ENCODE measurements at places on chromosomes 16 and 17.
A peak's percentile ranks its signal among the peaks of the same experiment; 100 is the strongest.

DNA sequence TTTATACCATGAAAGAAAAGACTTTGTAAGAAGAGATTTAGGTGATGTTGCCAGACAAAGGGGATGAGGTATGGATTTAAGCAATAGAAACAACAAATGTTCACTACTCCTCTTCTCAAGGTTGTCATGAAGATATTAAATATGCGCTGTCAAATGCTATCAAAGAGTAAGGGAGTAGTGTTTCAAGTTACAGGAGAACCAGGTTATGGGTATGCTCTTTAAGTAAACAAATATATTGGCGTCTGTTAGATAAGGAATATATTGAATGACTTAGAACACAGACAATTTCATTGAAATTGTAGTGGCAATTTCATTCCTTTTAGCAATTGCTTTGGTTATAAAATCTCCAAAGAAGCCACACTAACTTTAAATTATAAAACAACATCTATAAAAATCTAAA, 229.0 kb downstream of the FTO start:
- DNase-seq, result no peak

DNA sequence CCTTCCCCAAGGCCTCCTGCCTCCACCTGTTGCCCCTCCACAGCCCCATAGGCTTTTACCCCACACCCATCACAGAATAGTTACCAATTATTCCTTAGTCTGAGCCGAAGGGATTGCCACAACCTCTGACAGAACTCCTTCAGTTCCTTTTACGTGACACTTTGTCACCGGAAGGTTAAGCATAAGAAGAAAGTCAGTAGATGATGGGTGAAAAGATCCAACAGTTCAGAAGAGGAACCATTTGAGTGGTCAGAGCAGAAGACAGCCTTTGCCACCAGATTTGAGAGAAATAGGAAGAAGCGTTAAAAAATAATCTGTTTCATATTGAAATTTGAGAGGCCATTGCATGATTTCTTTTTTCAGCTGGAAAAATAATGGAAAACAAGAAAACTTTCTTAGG, 1.2 kb downstream of the SRR start:
- DNase-seq, result no peak

- no peak for DNase-seq
Measured at GRCh38 chr16:56861092-56861610, 3.9 kb upstream of the SLC12A3 start.

- peak; percentile 96 for DNase-seq
Measured at GRCh38 chr17:16584273-16584995, 15.4 kb upstream of the ZNF287 start.

DNA sequence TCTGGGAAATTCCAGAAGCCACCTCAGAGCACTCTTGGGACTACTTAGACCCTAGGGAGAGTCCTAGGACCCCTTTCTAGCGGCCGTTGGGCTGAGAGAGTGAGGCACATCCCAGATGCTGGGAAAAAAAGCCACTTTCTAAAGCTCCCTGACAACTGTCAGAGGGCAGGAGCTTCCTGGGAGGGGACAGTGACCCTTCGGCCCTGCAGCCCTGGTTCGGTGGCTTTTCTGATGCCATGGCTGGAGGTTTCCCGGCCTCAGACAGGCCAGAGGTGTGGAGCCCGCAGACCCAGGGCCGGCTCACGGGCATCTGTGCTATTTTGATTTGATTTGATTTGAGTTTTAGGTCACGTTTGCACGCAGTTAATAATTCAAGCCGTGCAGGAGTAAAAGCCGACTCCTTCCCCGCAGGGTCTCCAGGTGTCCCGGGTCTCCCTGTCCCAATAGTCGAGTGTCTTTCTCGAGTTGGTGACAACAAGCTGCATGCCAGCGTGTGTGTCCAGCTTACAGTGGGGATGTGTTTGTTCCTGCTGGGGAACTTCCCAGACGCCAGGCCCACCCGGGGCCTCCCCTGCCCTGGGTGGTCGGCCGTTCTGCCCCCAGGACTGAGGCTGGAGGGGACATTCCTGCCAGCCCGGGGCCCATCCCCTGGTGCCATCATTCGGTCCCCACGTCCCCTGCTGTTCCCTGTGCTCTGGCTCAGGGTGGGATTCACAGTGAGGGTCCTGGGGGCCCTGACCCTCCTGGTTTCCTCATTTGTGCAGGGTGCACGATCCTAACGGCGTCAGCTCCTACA, 1.0 kb upstream of the CBFA2T3 start:
- no peak for DNase-seq

GRCh38 chr17:41691031-41691777, 2.5 kb downstream of the EIF1 start:
- DNase-seq, result no peak

GRCh38 chr17:30476726-30477082, 504 bp upstream of the GOSR1 start:
- peak; percentile 47 for DNase-seq

DNA sequence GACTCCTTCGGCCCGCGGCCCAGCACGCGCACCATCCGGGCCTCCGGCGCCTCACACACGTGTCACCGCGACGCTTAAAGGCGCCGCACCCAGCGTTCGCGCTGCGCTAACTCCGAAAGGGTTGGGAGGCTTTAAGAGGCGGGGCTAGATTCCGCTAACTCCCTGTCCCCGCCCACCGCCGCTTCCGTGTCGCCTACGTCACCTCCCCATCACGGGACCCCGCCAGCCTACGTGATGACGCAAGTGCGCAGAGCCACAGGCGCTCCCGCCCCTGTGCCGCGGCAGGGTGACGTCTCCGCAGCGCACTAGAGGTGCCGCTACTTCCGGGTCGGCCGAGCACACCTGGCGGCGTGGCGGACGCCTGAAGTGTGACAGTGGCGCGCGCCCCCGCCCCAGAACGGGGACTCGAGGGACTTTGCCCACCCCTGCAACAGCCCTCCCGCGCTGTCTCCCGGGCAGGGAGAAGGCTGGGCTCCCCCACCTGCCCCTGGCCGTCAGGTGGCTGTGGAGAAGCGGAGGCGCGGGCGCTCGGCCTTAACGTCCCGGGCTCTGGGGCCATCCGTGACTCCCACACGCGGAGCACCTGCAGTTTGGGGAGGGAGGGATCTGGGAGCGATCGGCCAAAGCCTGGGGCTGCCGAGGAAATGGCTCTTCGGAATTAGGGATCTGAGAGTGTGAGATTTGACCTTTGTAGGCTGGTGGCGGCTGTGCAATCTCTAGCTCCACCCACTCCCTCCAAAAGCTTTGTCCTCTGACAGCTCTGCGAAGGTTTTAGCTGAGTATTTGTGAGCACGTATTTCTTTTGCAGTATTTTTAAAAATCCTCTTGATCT, at the start of gene USP36:
USP36 (minus strand) TSS at position 35 of the 832 bp plus-strand sequence. CDS start 4,451 bp downstream, outside the sequence.
- peak; percentile 98 for DNase-seq

GRCh38 chr16:79434771-79435170, 165.8 kb downstream of the MAF start:
- no peak for DNase-seq

GRCh38 chr17:55086635-55087058, 118.1 kb downstream of the STXBP4 start:
- DNase-seq, result no peak

DNA sequence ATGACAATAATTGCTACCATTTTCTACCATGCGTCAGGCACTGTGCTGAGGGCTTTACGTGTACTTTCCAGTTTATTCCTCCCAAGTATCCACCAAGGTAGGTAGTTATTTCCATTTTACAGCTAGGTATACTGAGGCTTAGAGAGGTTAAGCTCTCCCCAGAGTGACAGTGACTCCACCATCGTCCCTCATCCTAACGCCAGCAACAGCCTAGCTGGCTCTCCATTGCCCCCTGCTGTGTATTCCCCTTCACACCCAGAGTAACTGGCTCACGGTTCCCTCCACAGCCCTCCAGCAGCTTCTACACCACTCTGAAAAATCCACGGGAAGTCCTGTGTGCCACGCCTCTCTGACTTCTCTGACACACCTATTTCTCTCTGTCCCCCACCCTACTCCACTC, 7.1 kb upstream of the ASGR1 start:
- no peak for DNase-seq

DNA sequence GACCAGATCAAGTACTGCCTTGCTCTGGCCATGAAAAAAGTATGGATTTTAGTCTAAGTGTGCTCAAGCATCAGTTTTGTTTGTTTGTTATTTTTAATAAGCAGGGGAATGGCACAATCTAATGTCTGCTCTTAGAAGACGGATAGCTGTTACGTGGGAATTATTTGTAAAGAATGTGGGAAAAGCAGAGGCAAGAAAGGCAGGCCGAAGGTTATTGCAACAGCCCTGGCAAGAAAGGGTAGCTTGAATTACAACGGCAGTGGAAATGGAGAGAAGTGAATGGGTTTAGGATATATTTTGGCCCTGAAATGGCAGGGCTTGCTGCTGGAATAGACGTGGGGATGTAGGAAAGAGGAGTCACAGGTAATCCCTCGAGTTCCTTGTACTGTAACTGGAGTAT, 987 bp upstream of the HASPIN start:
- no peak for DNase-seq

GRCh38 chr16:116015-116414, 22.5 kb downstream of the NPRL3 start:
- DNase-seq, result no peak

DNA sequence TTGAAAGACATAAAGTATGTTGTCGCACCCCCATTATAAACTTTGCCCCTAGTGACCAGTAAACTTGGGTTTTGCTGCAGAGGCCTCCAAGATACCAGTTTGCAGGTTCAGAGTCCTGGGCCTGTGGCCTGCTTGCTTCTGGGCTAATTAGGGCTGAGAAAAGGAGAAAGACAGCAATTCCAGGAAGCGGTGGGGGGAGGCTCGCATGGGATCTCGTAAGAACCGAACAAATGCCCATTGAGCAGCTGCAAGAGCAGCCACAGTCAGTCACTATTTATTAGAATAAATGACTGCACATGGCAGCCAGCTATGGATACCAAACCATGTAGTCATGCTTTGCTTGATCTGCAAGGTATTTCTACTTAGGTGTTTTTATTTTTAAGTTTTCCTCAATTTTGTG, 4.9 kb downstream of the SHISA9 start:
- DNase-seq, result no peak

GRCh38 chr17:77839698-77840512, 118.6 kb upstream of the TNRC6C start:
- DNase-seq, result no peak
